ENCODE measurements at places on chromosomes 12 and 14. TPM values are rescaled to one million over a fixed set of nuclear protein-coding genes. Genes with fewer than 3 reads are reported as not detected.

Gene NOPCHAP1
- total RNA-seq, result 6.1 TPM

Gene NAV3
- 70.5 TPM for total RNA-seq

Gene CRACR2A
- 3.0 TPM for total RNA-seq

Gene KRT71
- total RNA-seq, result not detected

Gene KRT74
- total RNA-seq, result not detected

Gene CLEC4D
- not detected for total RNA-seq

Gene TRPV4
- 0.08 TPM for total RNA-seq

DNA sequence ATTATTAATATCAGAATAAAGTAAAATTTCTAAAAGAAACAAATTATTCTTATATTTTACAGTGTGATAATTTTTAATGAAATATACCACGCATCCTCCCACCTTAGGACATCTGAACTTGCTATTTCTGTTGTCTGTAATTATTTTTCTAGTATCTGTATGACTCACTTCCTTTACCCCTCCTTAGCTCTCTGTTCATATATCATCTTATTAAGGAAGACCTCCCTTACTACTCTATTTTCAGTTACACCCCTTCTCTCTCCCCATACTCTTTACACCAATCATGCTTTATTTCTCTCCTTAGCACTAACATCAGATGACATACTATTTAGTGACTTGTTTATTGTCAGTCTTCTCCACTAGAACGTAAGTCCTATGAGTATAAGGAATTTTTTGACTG, 34.2 kb upstream of the C12orf50 start:
- DNase-seq, result no peak

DNA sequence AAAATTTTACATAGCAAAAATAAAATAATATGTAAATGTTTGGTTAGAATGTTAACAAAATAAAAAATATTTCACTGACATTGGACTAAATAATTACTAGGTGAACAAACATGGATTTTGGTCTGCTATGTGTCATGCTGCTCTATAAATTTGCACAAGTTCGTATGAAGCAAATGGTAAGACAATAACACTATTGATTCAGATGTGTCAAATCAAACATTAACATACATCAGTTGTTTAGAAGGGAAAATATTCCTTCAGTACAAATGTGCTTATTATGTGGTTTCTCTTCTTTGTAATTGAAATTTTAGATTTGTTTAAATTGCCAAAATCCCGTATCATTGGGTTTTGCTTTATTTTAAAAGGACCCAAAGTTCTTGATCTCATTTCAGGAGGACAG, 46.9 kb downstream of the PAWR start:
- DNase-seq, result no peak

DNA sequence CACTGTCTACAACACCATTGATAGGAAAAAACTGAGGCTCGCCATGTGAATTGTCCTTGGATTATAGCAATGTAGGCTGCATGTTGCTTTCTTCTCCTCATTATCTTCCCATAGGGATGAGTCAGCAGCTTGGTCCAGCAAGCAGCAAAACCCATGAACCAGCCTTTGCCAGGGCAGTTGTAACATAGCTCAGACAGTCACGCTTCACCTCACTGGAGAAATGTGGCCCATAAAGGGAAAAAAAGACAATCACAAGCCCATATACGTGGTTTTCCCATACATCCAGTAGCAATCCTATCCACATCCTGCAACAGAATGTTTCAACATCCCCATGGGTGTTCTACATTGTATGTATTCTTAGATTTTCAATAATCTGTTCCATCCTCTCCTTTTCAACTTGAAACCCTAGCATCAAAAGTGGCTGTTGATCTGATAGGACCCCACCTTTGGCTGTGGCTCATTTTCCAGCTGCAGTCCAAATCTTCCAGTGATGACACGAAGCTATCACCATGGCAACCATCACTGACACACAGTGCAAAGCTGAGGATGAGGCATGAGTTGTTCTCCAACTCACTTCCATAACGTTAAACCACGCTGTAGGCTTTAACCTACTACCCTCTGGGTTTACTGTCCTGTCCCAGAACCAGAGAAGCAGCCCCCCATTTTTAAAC, 34.0 kb downstream of the GRIN2B start:
- DNase-seq, result no peak

DNA sequence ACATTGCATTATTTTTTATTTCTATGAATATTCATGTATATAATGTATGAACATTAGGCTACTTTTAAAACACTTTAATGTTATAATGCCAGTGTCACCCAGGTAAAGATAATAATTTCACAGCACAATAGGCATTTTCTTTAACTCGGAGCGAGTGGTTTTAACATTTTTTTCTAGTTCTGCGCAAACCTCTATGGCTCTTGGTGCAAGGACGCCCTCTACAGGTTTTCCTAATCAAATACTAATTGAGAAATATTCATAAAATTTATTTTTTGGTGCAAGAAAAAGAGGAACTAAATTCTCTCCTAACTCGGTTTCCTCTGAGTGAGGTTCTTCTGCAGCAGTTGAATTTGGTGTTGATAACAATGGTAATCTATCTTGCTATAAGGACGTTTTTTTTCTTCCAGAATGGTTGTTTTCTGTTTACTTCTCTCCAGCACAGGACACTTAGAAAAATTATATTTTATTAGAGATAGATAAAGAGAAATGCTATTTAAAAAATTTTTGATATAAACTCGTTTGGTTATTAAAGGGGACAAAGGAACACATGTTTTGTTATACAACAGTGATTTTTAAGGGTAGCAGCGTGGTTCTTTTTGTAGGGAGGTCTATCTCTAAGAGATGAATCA, 2.4 kb upstream of the WIF1 start:
- peak; percentile 48 for DNase-seq

- no peak for DNase-seq
Measured at GRCh38 chr12:1769809-1770494, 50.4 kb upstream of the LRTM2 start.

GRCh38 chr12:114743289-114743688, 59.3 kb upstream of the TBX3 start:
- no peak for DNase-seq

- peak; percentile 78 for DNase-seq
Measured at GRCh38 chr14:51004801-51005526, 60.7 kb upstream of the PYGL start.

DNA sequence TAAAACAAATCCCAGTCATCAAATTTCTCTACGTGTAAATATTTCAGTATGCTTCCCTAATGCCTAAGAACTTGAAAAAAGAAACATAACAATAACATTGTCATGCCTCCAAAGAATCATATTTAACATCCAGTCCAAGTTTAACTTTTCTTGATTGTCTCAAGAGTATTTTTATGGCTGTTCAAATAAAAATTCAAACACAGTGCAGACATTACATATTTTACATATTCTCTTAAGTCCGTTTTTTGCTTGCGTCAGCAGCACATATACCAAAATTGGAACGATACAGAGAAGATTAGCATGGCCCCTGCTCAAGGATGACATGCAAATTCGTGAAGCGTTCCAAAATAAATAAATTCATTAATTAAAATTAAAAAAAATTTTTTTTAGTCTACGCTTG, 23.3 kb upstream of the EEA1 start:
- DNase-seq, result no peak

DNA sequence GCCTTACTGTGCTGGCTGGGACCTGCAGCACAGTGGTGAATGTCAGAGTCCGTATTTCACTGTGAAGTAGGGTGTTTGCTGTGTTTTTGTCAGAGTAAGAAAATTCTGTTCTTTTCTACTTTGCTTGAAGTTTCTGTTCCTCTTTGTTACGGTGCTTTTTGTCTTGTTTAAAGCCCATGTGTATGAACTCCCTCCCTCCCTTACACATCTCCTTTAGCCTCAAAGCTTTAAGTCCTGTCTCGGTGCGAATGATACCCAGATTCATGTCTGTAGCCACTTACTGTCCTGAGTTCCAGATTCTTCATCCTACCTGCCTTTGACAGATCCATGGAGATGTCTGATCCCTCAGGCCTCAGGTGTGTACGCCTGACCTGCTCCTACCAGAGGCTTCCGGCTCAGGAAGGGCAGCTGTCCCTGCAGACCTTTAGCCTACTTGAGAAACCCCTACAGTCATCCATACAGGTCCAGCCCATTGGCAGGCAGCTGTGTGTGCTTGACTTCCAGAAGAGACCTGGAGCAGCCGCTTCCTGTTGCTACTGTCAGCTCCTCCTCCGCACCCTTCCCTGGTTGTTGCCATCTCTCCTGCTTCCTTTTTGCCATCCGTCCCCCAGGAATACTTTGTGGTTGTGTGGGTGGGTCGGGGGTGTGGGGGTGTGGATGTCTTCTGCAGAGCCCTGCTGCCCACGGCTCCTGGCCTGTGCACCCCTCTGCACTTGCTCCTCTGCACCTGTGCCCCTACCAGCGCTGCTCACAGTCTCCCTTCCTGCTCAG, 72.9 kb downstream of the DDX51 start:
- no peak for DNase-seq

DNA sequence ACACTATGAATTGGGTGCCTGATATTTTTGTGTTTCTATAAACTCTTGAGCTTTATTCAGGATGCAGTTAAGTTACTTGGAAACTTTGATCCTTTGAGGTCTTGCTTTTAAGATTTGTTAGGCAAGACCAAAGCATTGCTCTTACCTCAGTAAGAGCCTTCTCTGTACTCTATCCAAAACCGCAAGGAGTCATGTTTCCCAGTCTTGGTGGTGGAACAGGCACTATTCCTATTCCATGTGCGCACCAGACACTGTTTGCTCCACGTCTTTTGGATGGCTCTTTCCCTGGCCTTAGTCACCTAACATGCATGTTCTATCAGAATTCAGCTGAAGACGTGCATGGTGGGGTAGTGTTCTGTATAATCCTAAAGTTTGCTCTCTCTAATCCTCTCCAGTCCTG, 23.5 kb downstream of the CSRP2 start:
- DNase-seq, result no peak

DNA sequence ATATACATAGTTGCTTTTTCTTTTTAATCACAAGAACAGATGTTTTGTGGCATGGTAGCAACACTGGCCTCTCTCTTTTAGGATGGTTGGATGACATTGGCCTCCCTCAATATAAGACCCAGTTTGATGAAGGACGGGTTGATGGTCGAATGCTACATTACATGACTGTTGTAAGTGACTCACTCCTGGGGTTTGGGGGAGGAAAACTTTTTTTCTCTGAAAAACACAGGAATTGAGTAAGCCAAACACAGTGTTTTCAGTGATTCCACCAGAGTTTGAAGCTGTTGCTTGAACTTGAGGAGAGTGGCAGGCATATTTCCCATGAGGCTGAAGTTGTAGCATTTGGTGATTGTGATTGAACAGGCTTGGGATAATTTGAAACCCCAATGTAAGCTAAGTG, 13.7 kb upstream of the REP15 start:
- DNase-seq, result no peak

DNA sequence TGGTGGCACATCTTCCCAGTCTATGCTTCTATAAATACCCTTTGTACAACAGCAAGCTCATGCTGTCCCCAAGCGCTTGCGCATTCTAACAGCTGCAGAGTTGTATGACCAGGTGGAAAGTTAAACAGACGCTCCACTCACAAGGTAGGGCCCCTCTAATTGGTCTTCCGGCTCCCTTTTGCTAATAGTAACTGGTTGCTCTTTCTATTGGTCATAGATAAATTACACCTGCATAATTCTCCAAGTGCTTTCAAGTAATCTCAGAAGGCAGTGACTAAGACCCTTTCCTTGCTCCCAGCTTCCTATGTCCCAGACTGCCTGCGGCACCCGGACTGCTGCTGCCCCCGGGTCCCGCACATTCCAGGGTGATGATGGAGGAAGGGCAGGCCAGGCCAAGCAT, 6.1 kb upstream of the TSPAN9 start:
- peak; percentile 25 for DNase-seq

GRCh38 chr14:67610491-67610890, 9.2 kb upstream of the ARG2 start:
- no peak for DNase-seq

DNA sequence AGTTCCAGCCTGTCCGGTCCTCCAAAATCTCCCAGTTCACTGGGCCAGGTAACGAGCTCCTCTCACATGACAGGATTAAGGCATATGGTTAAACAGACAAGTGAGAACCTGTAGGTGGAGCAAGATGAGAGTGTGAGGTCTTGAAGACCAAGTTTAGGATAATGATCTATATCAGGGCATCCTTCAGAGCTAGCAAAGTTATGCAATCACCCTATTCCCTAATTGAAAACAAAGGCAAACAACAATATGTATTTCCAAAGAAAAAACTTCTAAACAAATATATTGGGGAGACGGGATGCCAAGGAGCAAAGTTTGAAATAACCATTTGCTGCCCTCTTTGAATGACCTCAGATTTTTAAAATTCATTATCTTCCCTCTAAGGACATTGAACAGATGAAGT, 571.2 kb downstream of the BCL11B start:
- no peak for DNase-seq

- no peak for DNase-seq
Measured at GRCh38 chr14:78075033-78075432, 95.1 kb upstream of the NRXN3 start.

DNA sequence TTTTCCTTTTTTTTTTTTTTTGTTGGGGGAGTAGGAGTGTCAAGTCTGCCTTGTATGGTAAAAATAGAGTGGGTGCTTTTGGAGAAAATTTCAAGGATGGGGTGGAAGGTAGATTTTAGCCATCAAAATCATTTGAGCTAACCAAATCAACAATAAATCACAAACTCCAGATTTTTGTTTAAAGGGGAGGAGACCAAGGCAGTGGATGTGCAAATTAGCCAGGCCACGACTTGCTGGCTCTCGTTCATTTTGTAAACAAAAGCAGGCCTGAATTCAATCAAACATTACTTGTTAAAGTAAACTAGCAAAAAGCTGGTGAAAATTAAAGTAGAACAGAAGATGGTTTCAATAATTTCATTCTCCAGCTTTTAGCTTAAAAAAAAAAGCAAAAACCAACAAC, 387.2 kb downstream of the BMP4 start:
- no peak for DNase-seq

GRCh38 chr12:115259968-115260747, 576.2 kb upstream of the TBX3 start:
- DNase-seq, result no peak

DNA sequence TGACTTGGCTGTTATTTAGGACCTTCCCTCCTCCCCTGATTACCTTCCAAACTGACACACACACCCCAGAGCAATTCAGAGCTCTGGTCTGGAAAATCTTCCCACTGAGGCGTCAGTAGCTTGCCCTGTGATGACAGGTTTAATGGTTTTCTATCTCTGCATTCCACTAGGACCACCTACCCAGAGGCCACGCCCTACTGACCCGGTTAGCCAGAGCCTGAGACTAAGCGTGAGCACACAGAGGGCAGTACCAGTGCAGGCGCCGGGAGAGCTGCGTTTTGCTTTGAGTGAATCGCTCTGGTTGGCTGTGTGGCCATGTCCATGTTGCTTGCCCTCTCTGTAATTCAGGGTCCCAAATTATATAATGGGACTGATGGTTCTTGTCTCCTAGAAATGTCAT, 36.2 kb upstream of the ATP2A2 start:
- no peak for DNase-seq

Measured in myocyte (in vitro differentiated cells).